ENCODE measurements at places on chromosomes 4 and X.

DNA sequence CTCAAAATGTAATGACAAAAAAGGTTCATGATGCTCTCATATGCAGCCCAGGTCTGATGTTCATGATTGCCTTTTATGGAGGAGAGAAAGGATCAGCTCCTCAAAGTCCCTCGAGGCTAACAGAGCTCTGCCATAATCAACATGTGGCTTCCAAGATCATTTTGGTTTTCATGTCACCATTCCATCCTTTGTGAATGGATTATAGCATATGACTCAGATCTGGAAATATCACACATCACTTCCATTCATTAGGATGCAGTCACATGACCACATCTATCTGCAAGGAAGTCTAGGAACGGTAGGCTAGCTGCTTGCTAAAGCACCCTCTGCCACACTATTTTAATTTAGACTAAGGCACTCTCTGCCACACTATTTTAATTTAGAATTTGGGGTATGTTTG lies 77.6 kb downstream of the COX18 start:
- DNase-seq, result no peak

- DNase-seq, result no peak
Observed at GRCh38 chr4:17512973-17513665, 1.2 kb upstream of the QDPR start.

DNA sequence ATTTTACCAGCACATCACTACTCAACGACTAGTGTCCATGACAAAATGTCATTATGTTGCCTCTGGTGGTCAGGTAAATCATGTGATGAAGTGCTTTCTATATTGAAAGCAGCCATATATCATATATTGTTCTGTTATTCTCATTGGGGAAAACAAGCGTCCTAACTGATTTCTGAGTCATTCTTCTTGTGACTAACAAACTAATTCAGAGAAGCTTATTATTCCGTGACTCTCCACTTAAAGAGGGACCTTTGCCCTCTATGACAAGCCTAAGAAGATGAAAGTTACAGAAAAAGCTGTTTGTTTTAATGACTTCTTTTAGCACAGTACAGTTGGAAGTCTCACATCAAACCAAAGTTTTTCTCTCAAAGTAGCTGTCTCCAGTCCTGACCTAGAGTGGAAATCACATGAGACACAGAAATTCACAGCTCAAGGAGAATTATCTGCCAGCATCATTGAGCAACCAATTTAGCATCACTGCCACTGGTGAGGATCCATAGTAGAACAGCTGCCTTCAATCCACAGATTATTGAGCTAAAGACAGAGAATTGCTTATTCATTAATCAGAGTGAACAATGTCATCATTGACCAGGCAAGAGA lies 36.4 kb downstream of the ASB9 start:
- DNase-seq, result no peak

DNA sequence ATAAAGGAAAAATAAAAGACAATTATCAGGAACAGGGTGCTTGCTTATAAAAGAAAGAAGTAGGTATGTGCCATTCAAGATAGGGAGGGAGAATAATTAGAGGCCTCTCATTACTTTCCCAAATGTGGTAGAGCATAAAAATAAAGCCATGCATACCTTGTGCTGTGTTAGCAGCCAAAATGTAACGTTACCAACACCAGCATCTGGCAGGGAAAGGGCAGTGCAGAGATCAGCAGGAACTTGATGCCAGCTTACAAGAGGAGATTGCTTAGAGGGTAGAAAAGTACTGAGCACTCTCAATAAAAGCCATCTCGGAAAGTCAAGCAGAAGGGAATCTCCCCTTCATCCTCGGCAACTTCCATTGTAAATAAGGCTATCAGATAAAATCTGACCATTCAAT lies 195.6 kb downstream of the RASL11B start:
- no peak for DNase-seq

DNA sequence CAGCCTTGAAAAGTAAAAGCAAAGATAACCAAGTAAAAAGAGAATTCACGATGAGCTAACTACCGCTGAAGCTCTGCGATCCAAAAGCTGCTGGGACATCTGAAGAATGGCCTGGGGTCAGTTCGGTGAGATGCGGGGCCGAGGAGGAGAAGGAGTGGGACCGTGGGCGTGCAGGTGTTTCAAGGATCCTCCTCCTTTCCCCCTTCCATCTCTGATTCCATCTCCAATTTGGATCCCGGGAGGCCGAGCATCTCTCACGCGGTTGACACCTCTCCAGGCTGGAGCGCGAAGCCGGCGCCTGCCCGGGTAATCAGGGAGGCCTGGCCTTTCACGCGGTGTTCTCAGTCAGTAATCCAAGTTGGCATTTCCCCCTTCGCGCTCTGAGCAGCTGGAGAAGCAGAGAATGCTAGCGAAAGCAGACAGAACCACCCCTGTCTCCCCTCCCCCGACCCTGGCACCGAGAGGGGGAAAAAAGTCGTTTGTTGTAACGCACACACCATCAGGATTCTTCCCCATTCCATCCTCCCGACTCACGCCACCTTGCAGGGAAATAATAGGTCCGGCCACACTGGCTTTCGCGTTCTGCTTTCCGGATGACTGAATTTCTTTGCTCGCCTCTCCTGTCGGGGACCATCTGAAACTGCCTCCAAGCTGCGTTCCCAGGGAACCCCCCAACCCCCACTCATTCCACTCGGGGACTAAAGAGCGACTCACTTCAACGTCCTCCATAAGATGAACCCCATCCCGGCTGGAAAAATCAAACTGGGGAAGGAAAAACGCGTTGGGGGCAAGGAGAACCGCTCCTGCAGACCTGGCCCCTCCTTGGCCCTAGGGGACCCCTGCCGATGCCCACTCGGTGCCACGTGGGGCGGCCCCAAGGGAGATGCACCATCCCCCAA lies 6.5 kb downstream of the NEUROG2 start:
- no peak for DNase-seq

- no peak for DNase-seq
Observed at GRCh38 chr4:18075823-18076433, 54.4 kb upstream of the LCORL start.

DNA sequence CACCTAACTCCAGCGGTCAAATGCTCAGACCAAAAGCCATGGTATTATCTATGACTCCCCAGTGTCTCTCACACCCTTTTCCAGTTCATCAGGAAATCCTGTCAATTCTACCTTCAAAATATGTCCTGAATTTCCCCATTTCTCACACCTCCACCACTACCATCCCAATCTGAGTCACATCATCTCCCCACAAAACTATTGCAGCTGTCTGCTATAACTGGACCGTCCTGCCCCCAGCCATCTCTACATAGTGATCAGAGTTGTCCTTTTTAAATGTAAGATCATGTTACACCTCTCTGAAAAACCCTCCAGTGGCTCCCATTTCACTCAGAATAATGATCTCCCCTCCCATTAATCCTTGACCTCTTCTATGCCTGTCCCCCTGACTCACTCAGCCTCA lies 6.8 kb upstream of the ODAPH start:
- no peak for DNase-seq

DNA sequence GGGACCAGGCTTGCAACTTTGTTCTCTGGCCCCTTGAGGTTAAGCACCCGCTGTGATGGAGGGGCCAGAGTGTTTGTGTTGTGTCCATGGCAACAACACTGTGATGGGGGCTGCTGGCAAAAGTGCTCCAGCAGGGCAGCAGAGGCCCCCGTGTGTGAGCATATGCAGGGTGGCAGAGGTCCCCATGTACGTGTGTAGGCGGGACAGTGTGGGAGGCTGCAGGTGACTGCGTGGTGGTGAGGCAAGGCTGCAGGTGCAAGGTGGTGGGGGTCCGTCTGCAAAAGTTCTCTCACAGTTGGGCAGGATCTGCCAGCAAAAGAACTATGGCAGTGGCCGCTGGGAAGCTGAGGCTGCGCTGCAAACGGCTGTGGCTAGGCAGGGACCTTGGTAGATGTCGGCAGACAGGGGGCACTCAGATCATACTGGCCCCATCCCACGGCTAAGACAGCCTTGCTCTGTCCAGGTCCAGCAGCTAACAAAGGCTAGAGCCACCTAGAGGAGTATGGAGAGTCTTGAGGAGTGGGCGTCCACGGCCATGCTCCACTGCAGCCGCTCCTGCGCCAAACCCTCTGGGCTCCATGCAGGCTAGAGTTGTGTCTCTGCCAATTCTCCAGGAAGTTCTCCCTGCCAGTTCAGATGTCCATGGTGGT lies 46.8 kb upstream of the PASD1 start:
- DNase-seq, result no peak

DNA sequence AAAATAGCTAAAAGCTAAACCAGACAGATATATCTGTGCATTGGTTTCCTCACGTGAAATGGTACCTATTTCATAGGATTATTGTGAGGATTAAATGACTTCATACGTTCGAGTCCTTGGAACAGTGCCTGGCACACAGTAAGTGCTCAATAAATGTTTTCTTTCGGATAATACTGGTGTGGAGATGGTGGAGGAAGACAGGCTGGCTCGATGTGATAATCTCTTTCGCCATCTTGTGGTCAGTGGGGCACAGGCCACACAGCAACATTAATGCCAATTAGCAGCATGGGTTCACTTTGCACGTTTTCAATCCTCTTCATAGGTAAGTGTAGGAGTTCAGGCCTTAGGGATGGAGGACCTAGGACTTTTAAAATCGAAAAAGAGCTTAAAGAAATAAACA lies 9.3 kb downstream of the PAGE4 start:
- no peak for DNase-seq

DNA sequence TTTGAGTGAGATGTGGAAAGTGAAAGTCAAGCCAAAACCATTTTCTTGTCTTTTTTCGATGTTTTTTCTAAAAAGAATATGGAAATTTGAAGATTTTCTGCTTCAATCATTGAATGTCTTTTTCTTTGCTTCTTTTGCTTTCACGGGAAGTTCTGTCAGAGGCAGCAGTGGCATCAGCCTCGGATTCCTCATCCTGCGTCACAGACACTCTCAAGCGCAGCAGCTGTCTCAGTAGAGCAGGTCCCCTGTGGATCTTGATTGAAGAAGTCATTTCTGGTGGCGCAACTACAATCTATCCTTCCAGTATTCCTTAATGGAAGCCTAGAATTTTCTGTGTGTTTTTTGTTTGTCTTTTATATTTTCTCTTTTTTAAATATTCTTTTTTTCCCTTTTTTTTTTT lies 52.7 kb upstream of the NEIL3 start:
- DNase-seq, result no peak

- DNase-seq, result no peak
Observed at GRCh38 chrX:151042842-151043241, 59.7 kb downstream of the HMGB3 start.

DNA sequence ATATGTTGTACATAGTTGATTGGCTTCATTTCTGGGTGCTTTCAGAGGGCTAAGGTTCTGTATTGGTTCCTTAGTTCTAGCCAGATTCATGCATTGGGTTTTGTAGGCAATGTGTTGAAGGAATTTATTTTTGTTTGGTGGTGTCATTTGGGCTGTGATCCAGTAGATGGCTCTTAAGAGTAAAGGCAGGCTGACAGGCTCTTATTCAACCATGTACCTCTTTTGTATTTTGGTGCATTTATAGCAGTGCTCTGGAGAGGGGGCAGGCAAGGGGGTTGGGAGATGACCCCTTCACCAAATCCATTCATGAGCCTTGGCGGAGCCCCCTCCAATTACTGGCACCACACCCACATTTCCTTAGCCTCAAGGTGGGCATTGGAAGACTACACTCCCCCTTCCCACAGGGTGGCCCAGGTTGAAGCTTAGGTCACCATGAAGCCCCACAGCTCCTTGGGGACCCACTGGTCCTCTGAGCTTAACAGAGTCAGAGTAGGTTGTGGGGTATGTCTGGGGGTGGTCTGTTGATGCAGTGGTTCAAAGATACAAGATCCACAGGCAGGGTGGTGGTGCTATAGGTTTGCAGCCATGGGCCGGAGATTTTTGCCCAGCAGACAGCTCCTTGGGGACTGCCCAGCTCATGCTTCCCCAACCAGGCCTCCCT lies 143.0 kb upstream of the GNPDA2 start:
- DNase-seq, result no peak

DNA sequence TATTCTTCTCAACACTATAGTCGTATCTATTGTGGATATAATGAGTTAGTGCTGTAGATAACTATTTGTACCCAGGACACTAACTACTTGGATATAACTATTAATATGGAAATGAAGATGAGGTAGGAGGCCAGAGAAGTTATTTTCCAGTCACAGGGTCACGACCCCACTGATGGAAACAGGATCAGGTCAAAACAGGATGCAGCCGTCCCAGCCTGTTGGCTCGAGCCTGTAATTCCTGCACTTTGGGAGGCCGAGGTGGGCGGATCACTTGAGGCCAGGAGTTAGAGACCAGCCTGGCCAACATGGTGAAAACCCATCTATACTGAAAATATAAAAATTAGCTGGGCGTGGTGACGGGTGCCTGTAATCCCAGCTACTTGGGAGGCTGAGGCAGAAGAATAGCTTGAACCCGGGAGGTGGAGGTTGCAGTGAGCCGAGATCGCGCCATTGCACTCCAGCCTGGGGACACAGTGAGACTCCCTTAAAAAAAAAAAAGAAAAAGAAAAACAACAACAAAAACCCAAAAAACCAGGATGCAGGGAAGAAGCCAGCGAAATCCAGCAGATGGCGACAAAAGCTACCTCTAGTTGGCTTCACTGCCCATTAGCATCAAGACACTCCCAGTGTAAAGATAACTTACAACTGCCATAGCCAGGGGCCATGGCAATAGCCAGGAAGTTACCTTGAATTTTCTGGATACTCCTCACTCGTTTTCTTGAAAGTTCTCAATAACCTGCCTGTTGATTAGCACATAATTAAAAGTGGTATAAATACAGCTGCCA lies 37.9 kb upstream of the NKAP start:
- DNase-seq, result no peak

DNA sequence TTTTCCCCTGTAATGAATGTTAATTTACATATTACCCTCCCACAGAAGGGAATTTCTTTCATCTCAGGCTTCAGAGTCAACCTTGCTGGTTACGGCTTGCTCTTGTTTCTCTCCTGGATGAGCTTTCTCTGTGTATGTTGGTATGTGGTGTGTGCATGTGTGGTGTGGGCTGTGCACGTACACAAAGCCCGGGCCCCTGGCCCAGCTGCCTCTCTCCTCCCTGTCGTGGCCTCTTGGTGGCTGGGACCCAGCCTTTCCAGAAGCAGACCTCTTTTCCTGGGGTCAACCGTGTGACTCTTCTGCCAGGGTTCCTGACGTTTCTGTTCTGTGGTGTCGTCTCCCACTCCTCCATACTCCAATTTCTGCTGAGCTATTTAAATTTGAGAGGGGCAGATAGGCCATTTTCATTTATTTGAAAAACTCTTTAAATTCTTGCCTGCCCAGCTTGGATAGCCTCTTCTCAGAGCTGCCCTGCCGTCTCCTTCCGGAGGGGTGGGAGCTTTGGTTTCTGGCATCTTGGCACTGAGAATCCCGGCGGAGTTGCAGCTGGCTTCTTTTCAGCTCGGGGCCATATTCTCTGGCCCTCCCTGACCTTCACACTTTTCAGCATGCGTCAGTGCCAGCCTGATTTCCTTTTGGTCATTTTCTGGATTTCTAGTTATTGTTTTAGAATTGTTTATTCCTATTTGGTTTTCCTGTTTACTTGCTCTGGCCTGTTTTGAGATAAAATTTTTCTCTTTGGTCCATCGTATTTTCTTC lies 25.1 kb downstream of the FHDC1 start:
- no peak for DNase-seq
